ENCODE measurements at places on chromosomes 4 and X.

DNA sequence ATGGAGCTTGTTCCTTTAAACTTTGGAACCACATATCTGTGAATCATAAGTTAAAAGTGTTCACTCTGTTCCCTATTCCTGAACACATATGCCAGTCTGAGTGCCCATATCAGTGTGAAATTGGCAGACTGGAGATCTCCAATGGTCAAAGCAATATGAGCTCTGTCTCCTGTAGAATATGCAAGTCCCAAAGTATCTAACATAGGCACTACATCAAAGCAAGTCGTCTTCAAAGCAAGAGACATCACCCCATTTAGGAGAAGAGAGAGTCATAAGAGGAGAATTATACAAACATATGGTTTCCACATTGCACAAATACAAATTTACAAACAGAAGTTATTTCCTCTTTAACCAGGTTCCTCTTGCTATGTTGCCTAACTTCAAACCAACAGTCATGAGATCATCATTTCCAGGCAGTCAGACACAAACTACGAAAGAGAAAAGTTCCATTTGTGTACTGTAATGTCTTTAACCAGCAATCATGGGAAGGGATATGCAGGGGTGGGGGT lies 9.9 kb upstream of the GK start:
- peak; percentile 81 for DNase-seq

GRCh38 chrX:35380808-35381700 lies 417.1 kb upstream of the MAGEB16 start:
- peak; percentile 22 for DNase-seq

GRCh38 chr4:153119626-153120025 lies 84.6 kb upstream of the TRIM2 start:
- DNase-seq, result no peak

GRCh38 chrX:41634284-41634683 lies 54.5 kb upstream of the GPR34 start:
- peak; percentile 16 for DNase-seq

GRCh38 chr4:24533364-24533763 lies 51.0 kb downstream of the DHX15 start:
- DNase-seq, result peak; percentile 38

DNA sequence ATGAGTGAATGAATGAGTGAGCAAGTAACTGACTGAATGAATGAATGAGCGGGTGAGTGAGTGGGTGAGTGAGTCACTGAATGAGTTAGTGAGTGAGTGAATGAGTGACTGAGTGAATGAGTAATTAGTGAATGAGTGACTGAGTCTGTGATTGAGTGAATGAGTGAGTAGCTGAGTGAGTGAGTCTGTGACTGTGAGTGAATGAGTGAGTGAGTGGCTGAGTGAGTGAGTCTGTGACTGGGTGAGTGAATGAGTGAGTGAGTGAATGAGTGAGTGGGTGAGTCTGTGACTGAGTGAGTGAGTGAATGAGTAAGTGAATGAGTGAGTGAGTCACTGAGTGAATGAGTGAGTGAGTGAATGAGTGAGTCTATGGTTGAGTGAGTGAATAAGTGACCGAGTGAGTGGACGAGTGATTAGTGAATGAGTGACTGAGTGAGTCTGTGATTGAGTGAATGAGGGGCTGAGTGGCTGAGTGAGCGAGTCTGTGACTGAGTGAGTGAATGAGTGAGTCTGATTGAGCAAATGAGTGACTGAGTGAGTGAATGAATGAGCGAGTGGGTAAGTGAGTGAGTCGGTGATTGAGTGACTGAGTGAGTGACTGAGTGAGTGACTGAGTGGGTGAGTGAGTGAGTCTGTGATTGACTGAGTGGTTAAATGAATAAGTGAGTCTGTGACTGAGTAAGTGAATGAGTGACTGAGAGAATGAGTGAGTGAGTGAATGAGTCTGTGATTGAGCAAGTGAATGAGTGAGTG lies 223.0 kb upstream of the PSAPL1 start:
- no peak for DNase-seq

DNA sequence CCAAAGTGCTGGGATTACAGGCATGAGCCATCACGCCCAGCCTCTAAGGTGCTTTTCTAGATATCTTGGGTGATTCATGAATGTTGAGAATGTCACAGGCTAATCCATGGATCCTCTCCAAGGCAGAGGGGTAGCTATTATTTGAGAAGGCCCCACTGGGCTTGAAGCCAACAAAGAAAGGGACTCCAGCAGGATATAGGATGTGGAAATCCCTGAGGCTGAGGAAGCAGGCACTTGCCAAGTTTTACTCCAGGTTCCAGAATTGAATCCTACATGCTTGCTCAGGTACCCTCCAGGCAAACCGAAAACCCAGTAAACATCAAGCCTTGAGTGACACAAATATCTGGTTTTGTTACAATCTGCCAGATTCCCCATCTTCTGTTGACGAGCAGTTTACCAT lies 15.8 kb downstream of the NLGN3 start:
- no peak for DNase-seq

- peak; percentile 70 for DNase-seq
Measured at GRCh38 chrX:44344194-44344593, 722 bp upstream of the EFHC2 start.

GRCh38 chr4:104942990-104943743 lies 203.5 kb upstream of the TET2 start:
- no peak for DNase-seq

GRCh38 chr4:1216869-1217294 lies 32.0 kb downstream of the CTBP1 start:
- no peak for DNase-seq

- no peak for DNase-seq
Measured at GRCh38 chrX:96435378-96436035, 249.1 kb upstream of the DIAPH2 start.

DNA sequence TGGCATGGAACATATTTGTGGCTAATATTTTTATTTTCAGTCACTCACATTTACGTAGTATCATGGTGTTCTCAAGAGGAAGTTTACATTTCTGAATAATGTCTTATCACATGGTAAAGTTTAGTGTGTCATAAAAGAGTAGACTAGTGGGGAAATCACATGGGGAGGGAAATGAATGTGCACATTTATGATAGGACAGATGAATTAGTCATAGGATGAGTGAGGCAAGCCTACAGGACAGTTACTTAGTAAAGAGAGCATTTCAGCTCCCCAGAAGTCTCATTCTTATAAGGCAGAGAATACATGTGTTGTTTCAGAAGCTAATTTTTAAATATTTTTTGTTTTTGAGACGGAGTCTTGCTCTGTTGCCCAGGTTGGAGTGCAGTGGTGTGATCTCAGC lies 6.2 kb downstream of the GK start:
- DNase-seq, result peak; percentile 85

- no peak for DNase-seq
Measured at GRCh38 chr4:94332983-94333590, 9.5 kb downstream of the HPGDS start.

- no peak for DNase-seq
Measured at GRCh38 chr4:93842601-93843252, 14.2 kb downstream of the ATOH1 start.

GRCh38 chr4:132530861-132531260 lies 618.2 kb upstream of the PCDH10 start:
- no peak for DNase-seq

DNA sequence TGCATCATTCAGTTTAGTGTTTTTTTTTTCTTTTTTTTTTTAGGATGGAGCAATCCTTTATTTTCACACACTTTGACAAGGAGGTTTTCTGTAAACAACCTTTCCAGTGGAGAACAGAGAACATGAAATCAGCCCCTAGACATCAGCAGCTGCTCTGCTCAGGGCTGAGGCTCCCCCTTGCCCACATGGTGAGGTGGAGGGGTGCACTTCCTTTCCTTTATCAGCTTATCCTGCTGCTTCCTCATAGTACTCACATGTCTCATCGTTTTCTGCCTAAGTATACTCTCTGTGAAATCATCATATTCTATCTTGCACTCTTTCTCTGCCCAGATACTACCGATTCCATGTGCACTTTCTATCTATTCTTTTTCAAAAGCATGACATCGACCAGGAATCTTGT lies 47.6 kb upstream of the PRSS12 start:
- DNase-seq, result peak; percentile 78

- DNase-seq, result no peak
Measured at GRCh38 chr4:164203476-164203875, 550.5 kb upstream of the SMIM31 start.

- no peak for DNase-seq
Measured at GRCh38 chr4:186901850-186902249, 178.2 kb upstream of the FAT1 start.

DNA sequence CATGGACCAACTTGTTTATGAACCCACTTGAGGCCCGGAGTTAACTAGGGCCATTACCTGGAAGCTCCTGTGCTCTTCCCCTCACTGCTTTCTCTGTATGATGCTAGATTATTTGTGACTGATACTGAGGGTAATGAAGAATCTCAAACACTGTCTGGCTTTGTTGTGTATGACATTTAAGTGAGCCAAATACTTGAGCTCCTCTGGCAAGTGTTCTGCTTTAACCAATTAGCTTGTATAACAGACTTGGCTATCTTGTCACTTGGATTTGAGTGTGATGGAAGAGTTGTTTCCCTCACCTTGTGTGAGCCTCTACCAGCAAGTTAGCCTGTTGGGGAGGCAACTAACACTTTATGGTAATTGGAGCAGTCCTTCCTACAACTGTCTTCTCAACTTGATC lies 42.7 kb downstream of the CCNG2 start:
- no peak for DNase-seq

GRCh38 chr4:168859888-168860694 lies 150.0 kb downstream of the CBR4 start:
- DNase-seq, result no peak

DNA sequence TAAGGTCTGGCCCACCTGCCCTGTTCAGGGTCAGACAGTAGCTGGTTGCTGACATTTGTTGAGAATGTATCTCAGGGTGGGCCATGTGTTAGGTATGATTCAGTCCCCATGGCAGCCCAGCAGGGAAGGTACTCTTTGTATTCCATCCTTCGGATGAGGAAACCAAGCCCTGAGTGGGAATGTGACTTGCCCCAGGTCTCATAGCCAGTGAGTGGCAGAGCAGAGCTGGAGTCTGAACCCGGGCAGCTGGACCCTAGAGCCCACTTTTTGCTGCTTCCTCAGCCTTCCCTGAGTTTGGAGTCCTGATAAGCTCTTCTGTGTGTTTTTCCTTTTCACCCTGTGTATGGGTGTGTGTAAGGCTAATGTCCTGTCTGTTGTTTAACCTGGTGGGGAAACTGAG lies 21.6 kb upstream of the UBA1 start:
- DNase-seq, result no peak

Measured in NB4 (cell line).